ENCODE measurements at places on chromosomes 7 and 10. TPM values are rescaled to one million over a fixed set of nuclear protein-coding genes. Genes with fewer than 3 reads are reported as not detected.

Gene PRSS37
- polyA plus RNA-seq = not detected

Gene DNAJC12
- polyA plus RNA-seq = 0.44 TPM

Gene FAM237B
- not detected for polyA plus RNA-seq

Gene IDI2
- not detected for polyA plus RNA-seq

Gene DUS4L
- 3.7 TPM for polyA plus RNA-seq

Gene CFTR
- not detected for polyA plus RNA-seq

Gene MUC3A
- polyA plus RNA-seq = not detected

Gene CALN1
- not detected for polyA plus RNA-seq

Gene CEP41
- polyA plus RNA-seq = 22.4 TPM

Gene LRRN3
- not detected for polyA plus RNA-seq

Gene C10orf71
- not detected for polyA plus RNA-seq

Gene ACSM6
- polyA plus RNA-seq = not detected
